ENCODE measurements at places on chromosomes 13 and 19. TPM values are rescaled to one million over a fixed set of nuclear protein-coding genes. Genes with fewer than 3 reads are reported as not detected.
A peak's percentile ranks its signal among the peaks of the same experiment; 100 is the strongest.

Gene SLITRK1
- not detected for total RNA-seq

Gene STAP2
- total RNA-seq = 0.78 TPM

Gene TMPRSS9
- not detected for total RNA-seq

Gene CAPN12
- total RNA-seq = not detected

Gene IPO5
- 88.4 TPM for total RNA-seq

Gene CFAP97D2
- total RNA-seq = not detected

Gene FRY
- 3.5 TPM for total RNA-seq

Gene SIAH3
- total RNA-seq = not detected

Gene CDX2
- total RNA-seq = not detected

Gene CNN1
- total RNA-seq = 0.21 TPM

Gene CD37
- total RNA-seq = not detected

Gene VSTM2B
- total RNA-seq = 8.7 TPM

- no peak for DNase-seq
Observed at GRCh38 chr13:113041896-113042295, 63.7 kb upstream of the F7 start.

GRCh38 chr19:54096617-54097106 lies 3.9 kb downstream of the OSCAR start:
- no peak for DNase-seq

- no peak for DNase-seq
Observed at GRCh38 chr13:23588666-23589065, 18.5 kb downstream of the TNFRSF19 start.

DNA sequence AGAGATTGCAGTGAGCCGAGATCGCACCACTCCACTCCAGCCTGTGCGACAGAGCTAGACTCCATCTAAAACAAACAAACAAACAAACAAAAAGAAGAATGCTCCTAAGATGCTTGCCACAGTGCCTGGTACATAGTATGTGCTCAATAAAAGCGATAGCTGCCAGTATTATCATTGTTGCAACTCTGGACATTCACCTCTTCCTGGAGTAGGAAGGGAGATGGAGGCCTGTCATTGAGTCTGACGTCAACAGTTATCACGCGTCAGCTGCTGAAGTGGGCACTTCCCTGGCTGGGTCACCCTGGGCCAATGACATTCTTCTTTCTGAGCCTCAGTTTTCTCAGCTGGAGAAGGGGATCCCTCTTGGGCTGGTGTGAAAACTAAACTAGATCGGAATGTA lies 4.2 kb upstream of the PLAUR start:
- no peak for DNase-seq

DNA sequence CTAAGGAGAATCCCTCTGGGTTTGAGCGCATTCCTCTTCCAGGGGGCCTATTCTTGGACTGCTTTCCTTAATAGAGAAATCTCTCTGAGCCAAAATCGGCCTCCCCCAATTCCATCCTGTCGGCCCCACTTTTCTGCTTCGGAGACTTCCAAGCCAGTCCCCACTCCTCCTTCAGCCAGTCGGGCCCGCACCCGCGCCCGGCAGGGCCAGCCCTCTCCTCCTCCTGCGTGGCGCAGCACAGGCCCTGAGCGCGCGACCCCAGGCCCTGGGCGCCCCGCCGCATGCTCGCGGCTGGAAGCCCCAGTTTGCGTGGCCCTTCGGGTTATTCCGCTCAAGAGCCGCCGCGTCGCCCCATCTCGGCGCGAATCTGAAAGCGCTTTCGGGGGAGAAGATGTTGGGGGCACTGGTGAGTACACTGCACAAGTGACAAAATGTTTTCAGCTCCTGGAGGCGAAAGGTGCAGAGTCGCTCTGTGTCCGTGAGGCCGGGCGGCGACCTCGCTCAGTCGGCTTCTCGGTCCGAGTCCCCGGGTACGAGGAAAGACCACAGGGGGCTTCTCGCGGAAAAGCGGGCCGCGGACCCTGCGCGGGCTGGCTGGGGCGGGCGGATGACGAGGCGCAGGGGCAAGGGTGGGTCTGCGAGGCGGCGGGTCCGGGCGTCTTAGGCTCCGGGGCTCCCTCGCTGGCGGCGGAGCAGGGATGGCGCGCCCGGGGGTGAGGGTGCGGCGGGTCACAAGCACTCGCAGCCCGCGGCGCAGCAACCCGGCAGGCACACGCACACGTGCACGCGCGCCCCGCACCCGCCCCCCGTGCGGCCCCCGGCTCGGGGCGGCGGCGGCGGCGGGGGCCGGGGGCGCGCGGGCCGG lies at the start of gene IL17D:
TSS of gene IL17D (plus strand) at position 785 of the 865 bp plus-strand sequence. CDS start 303 bp downstream, outside the sequence.
- no peak for DNase-seq

DNA sequence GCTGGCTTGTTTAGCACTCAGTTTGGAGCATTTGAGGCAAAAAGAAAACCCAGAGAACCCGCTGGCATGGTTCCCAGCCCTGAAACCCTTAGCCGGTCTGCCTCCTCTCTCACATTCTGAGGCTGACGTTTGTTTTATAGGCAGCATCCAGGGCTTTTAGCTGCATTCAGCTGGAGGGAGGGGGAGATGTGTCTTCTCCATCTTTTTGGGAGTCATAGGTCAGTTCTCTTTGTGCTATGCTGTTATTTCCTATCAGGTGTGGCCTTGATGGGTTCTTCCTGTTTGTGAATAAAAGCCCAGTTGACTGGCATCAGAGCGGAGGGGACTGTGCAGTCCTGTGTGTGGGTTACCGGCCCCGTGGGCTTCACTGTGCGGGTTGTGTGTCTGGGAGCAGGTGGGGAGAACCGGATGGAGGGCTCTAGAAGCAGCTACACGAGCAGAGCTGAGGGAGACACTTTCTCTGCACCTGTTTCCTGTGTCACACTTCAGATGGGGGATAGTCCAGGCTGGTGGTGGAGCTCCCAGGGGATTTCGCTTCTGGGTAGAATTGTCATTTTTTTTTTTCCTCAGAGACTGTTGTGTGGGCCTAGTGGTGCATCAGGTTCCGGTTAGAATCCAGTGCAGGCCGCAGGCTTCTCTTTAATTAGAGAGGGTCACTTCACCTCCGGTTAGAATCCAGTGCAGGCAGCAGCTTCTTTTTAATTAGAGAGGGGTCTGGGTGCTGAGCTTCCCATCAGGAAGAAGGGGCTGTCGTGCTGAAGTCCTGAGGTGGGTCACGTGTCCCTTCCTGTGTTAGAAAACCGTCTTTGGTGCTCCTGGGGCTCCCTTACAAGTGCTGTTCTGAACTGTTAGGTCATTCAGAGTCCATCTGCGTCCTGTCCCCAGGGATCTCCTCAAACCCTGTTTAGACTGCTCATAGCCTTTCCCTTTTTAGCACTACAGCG lies 69.6 kb downstream of the ARHGEF7 start:
- DNase-seq = no peak

DNA sequence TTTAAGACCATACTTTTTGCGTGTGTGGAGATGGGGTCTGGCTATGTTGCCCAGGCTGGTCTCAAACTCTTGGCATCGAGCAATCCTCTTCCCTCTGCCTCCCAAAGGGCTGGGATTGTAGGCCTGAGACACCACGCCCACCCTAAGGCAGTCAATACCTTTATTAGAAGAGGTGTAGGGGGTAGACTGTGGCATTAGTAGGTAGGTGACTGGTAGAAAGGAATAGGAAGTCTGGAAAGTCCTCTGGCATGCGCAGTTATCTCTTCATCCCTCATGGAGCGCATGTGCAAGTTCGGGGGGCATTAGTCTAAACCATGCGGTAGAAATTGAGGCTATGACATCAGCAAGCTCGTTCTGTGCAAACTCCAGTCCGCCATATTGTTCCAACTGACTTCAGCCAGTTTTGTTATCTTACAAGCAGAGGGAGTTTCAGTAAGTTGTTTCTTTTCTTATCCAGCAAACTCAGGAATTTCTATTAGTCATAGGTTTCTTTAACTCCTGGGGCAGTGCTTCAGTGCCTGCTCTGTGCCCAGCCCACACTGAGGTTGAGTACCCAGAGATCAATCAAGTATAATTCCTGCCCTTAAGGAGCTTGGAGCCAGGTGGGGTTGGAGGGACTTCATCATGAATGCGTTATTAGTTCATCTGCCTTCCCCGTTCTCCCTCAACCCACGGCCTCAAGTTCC lies 7.3 kb upstream of the RANBP3 start:
- DNase-seq = peak; percentile 45

GRCh38 chr13:44542361-44542760 lies 33.8 kb downstream of the TSC22D1 start:
- no peak for DNase-seq

- peak; percentile 43 for DNase-seq
Observed at GRCh38 chr19:17718947-17719711, at the start of gene MAP1S. TSS of gene MAP1S (plus strand) at chr19:17719480. CDS start at chr19:17719503, 23 bp downstream.

DNA sequence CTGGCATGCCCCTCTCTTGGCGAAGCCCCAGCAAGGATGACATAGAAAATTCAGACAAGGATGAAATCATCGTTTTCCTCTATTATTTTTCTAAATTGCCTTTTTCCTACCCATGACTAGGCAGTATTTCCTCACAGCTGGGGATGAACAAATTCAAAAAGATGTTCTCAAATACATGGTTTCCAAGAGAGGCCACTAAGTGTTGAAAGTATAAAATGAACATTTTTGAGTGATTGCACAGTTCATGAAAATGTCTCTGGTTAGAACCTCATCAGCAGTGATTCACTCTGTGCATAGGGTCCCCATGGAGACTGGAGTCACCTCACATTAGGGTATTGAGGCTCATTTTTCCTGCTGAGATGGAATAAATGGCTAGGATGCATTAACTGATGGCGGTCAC lies 373.7 kb downstream of the DNAJC15 start:
- DNase-seq = no peak

- no peak for DNase-seq
Observed at GRCh38 chr13:106835477-106835876, 267.5 kb upstream of the ARGLU1 start.

- no peak for DNase-seq
Observed at GRCh38 chr13:98226496-98226895, 49.4 kb upstream of the RNF113B start.

DNA sequence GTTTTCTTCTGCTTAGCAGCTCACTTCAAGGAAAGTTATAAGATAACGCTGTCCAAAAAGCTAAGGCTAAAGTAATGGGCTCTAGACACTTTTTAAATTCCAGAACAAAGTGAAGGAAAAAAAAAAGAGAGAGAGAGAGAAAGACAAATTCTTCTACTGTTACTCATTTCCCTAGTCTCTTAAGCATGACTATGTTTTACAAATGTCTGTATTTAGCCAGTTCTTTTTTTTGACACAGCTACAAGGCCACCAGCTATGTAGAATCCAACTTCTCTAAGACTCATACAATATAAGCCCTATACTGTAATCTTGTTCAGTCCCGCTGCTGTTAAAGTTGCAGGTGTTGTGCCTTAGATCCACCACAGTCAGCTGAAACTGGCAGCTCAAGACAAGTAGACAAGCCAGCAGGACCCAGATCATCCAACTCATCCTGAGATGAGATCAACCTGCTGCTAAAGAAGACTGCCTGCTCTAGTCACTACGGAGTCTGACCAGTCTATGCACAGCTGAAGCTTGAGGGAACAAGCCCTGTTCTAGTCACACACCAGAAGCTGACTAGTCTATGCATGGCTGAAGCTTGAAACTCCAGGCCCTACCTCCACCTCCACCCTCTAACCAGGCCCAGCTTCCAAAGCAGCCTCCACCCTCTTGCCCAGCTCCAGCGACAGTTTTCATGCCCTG lies 10.3 kb upstream of the ZNF83 start:
- no peak for DNase-seq

- no peak for DNase-seq
Observed at GRCh38 chr13:104114101-104114500, 1047.9 kb upstream of the SLC10A2 start.

GRCh38 chr19:55340784-55341147 lies 1.1 kb downstream of the KMT5C start:
- DNase-seq = no peak

GRCh38 chr13:53447863-53448262 lies 419.2 kb downstream of the OLFM4 start:
- DNase-seq = no peak

GRCh38 chr13:102659168-102659713 lies 35.6 kb downstream of the METTL21C start:
- no peak for DNase-seq

DNA sequence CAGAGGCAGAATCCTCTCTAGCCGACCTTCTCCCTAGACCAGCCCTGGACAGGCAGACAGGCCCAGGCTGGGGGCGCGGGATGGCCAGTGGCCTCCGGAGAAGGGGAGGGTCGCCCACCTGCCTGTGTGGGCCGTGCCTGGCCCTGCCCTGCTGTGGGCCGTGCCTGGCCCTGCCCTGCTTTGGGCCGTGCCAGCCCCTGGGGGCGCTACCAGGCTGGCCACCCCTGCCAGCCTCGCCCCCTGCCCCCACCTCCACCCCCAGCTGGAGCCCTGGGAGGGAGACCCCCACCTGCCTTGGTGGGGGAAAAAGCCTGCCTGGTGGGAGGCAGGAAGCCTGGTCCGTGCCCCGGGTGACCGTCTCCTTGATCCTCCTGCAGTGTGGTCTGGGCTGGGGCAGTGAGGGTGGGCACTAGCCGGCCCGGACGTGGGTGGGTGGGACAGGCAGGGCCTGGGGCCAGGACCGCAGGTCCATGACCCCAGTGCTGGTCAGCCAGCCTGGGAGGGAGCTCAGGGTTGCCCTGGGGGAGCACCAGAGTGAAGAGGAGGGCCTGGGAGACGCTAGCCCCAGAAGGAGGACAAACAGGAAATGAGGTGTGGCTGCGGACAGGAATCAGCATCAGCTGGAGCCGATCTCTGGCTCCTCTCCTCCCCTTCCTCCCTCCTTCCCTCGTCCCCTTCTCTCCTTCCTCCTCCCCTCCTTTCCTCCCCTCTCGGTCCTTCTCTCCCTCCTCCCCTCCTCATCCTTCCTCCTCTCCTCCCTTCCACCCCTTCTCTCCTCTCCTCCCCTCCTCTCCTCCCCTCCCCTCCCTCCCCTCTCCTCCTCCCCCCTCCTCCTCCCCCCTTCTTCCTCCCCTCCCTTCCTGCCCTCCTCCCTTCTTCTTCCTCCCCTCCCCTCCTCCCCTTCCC lies 5.1 kb upstream of the MKNK2 start:
- peak; percentile 87 for DNase-seq

GRCh38 chr13:80469853-80470381 lies 129.0 kb upstream of the SPRY2 start:
- DNase-seq = no peak

DNA sequence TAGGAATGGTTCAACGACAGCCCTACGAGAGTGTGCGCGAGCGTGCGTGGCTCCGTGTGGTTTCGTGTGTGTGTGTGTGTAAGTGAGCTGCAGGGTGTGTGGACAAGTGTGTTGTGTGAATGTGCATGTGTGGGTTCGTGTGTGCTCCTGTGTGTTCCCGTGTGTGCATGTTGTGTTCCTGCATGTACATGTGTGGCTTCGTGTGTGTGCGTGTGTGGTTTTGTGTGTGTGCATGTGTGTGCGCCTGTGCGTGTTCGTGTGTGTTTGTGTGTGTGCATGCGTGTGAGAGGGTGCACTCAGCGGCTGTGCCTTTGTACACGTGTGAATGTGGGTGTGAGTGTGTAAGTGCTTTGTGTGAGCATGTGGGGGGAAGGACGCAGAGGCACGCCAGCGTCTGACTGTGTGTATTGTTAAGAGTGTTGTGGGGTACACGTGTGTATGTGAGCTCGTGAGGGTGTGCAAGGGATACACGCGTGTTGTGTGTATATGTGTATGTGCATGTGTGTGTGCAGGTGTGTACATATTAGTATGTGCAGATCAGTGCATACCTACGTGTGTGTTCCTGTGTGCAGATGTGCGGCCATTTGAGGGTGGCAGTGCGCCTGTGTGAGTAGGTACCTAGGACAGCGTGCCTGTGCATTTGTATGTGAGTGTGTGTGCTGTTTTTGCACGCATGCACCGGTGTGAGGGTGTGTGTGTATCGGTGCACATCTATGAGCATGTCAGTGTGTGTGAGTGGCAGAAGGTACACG lies 24.3 kb upstream of the ONECUT3 start:
- no peak for DNase-seq

- DNase-seq = peak; percentile 47
Observed at GRCh38 chr13:110137680-110138009, 169.3 kb downstream of the COL4A1 start.

- peak; percentile 56 for DNase-seq
Observed at GRCh38 chr19:56066152-56067023, 54.7 kb downstream of the ZNF787 start.

- no peak for DNase-seq
Observed at GRCh38 chr19:56740501-56740900, 68.9 kb upstream of the ZNF835 start.

All from H4 (cell line).